Stimulated activated CD4-positive, alpha-beta T cell treated with anti-CD3 and anti-CD28 coated beads, Interleukin-4, amount 100 ng/mL, for 1 hour (primary cell): ENCODE measurements at places on chromosomes 1 and 21.

DNA sequence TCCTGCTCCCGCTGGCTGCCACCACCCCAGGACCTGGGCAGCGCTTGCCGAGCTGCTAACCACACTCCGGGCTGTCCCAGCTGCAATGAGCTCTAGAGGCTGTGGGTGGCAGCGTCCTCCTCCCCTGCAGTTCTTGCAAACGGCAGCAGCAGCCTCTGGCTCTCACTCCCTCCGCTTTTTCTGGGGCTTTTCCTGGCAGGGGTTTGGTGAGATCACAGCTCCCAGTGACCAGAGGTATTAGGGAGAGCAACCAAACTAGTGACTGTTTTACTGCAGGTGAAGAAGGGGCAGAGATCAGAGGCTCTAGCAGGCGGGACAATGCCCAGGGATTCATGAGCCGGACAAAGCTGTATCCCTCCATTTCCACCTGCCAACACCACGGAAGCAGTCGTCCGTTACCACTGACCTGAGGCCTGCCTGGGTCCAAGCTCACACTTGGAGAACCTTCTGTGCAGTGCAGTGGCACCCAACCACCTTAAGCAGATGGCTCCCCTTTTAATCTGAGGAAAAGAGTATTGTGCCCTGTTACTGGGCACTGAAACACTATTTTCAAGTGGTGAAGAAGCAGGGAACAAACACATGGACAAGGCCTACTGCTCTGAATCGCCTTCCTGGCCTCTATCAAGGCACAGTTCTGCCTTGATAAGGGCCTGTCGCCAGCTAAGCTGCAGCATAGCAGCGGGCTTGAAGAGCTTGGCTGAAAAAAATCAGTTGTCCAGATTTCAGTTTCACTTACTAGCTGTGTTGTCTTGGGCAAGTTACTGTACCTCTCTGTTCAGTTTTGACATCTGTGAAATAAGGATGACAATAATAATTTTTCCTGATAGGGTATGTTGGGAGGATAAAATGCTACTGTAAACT is at the start of gene F5:
Gene F5, minus strand, starts transcription at position 87 of the 861 bp plus-strand sequence. CDS start 95 bp downstream, outside the sequence.
- peak; percentile 78 for DNase-seq

GRCh38 chr1:1022302-1023009 is 2.5 kb downstream of the AGRN start:
- DNase-seq, result no peak

DNA sequence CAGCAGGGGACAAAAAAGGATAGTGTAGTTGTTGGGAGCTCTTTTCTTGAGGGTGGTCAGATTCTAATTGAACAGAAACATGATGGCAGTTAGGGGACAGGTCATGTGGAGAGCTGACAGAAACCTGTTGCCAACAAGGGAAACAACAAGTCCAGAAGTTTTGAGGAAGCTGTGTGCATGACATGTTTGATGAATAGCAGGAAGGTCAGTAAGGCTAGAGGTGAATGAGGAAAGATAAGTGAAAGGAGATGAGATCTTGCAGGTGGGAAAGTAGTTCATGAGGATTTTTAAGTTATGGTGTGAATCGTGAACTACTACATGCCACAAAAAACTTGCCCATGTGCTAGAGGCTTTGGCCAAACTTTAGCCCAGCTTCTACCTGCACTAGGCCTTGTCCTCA is 1817.4 kb downstream of the MRPL39 start:
- no peak for DNase-seq

DNA sequence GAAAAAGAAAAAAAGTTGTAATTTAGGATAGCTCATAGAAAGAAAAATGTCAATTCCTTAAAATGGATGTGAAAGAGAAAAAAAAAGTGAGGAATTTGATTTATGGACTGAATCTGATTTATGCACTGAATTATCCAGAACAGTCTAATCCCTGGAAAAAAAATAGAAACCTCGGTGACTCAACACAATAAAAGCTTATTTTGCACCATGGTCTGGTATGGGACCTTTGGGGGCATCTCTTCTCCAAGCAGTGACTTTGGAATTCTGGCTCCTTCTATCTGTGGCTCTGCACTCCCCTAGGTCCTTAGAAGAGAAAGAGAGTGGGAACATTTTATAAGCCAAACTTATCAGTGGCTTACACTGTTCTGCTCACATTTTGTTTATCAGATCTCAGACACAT is 471.7 kb upstream of the B3GALT2 start:
- no peak for DNase-seq

GRCh38 chr1:23574265-23574754 is 15.0 kb upstream of the ID3 start:
- no peak for DNase-seq

- DNase-seq, result no peak
These were observed 76.2 kb upstream of the CXADR start for GRCh38 chr21:17436626-17437111.

GRCh38 chr21:40647706-40648105 is 199.3 kb downstream of the DSCAM start:
- no peak for DNase-seq

- no peak for DNase-seq
These were observed 13.9 kb upstream of the PSMB2 start for GRCh38 chr1:35655196-35655595.

GRCh38 chr1:2156866-2157265 is 37.7 kb downstream of the FAAP20 start:
- no peak for DNase-seq

DNA sequence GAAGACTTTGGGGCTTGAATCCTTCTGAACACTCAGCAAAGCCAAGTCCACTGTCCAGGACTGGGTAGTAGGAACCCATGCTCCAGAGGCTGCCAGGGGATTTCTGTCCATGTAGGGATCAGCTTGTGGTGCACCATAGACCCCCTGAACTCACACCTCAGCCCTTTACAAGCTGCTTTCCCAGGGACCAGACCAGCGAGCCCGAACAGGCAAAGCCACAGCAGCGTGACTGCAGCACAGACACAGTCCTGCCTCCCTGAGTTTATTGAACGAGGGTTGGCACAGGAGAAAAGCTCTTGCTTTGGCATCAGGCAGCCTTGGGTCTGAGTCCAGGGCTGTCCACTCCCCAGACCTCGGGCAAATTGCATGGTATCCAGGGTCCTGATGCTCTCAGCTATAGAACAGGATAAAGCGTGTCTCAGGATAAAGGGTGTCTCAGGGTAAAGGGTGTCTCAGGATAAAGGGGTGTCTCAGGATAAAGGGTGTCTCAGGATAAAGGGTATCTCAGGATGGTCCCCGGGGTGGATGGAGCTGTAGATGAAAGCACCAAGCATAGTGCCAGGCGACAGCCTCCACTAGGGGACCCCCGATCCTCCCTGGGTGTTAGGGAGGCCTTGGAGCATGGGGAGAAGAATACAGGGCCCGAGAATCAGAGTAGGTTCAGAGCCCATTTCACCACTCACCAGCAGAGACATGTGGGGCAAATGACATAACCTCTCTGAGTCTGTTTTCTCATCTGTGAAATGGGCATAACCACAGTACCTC is 648.8 kb downstream of the NPHP4 start:
- DNase-seq, result no peak

DNA sequence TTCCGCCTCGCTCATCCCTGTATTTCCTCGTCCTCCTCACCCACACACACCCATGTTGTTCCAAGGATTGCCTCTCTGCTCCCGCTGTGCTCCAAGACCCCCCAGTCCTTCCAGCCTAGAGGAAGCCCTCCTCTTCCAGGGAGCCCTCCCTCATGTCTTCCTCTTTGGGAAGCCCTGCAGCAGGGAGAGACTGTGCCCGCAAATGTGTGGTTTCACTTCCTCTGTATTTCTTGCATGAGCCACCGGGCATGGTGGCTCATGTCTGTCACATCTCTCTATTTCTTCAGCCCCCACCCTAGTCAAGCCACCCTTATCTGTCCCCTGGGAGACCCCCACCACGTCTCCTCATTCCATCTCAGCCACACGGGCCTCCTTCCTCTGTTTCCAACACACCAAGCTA is 57.5 kb upstream of the PAX7 start:
- DNase-seq, result no peak

GRCh38 chr21:25149022-25149421 is 458.3 kb downstream of the MRPL39 start:
- no peak for DNase-seq
